Suprapubic skin (tissue), 4 donors: ENCODE measurements at places on chromosomes 3 and 15. TPM values are rescaled to one million over a fixed set of nuclear protein-coding genes. Genes with fewer than 3 reads are reported as not detected.

DNA sequence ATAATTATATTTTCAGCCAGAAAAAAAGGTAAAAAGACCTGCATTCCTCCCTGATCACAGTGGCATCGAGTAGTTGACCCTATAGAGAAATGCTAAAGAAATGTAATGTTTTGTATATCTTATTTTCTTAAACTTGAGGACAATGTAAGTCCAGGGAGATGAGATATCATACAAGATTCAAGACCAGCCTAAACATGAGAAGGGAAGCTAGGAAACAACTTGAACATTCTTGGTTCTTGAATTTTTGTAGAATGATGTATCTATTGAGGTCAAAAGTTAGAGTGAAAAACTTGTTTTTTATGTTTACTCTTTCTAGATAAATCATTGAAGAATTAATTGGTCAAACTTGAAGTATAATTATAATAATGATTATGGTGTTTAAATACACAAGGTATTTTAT is 497.7 kb upstream of the TBL1XR1 start:
- no peak for DNase-seq
- no peaks in the 10 kb centered on the region for H3K36me3 ChIP-seq
- no peak overlapping the region for H3K4me3 ChIP-seq
- peaks cover 4% of the 10 kb centered on the region for H3K4me1 ChIP-seq
- no peak overlapping the region for H3K27ac ChIP-seq
- no peaks in the 10 kb centered on the region for H3K27me3 ChIP-seq

DNA sequence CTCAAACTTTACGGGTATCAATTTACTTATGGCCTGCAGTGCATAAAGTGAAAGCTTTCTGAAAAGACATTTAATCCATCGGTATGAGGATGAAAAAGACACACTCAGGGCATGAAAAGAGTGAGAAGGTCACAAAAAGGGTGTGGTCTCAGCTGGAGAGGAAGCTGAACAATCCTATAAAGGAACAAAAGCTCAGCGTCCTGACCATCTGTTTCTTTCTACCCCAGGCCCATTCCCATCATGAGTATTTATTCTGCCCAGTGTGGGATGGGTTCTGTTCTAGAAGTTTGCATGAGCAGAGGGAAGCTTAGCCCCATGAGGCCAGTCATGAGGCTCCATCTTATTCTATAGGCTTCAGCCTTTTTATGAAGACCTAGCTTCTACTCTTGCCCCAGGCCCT is 144.6 kb downstream of the LPP start:
- H3K27ac ChIP-seq = no peak overlapping the region
- H3K36me3 ChIP-seq = no peaks in the 10 kb centered on the region
- DNase-seq = no peak
- H3K4me3 ChIP-seq = no peak overlapping the region

DNA sequence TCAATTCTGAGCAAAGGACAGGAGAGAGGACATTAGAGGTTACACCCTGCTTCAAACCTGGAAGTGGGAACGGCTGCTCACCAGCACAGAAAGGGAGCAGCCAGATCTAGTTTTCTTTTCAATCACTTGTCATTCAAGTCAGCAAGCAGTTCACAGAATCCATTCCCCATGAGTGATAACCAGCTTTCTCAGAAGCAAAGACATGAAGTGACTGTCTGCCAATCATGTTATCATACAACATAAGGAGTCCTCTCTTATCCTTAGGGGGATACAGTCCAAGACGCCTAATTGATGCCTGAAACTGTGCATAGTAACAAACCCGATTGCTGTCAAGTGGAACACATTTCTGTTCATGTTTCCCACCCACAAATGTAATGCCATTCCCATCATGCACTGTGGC is 54.7 kb downstream of the FAM98B start:
- no peaks in the 10 kb centered on the region for H3K36me3 ChIP-seq
- H3K4me1 ChIP-seq = no peaks in the 10 kb centered on the region
- no peak overlapping the region for H3K27ac ChIP-seq
- peaks cover 9% of the 10 kb centered on the region for H3K27me3 ChIP-seq
- no peak overlapping the region for H3K4me3 ChIP-seq

DNA sequence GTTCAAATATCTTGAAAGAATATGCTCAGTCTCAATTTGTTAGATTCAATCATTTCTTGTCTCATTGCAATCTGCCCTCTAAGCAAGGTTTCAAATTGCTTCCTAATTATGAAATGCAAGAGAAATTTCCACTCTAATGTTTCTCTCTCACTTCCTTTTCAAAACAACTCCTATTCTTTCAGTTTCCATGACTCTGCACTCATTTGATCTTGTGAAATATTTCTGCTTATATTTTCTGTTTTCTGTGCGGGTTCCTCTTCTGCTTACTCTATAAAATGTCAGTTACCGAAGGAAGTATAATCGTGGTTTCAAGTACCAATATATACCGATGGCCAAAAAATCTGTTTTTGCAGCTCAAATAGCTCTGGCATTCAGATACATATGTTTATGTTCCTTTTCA is 521.9 kb upstream of the NAALADL2 start:
- no peak for DNase-seq
- H3K4me1 ChIP-seq = no peaks in the 10 kb centered on the region
- no peaks in the 10 kb centered on the region for H3K36me3 ChIP-seq

GRCh38 chr15:74302821-74303359 is 64.6 kb downstream of the CYP11A1 start:
- no peak overlapping the region for H3K27ac ChIP-seq
- H3K36me3 ChIP-seq = no peaks in the 10 kb centered on the region
- DNase-seq = no peak
- H3K27me3 ChIP-seq = peaks cover 79% of the 10 kb centered on the region

DNA sequence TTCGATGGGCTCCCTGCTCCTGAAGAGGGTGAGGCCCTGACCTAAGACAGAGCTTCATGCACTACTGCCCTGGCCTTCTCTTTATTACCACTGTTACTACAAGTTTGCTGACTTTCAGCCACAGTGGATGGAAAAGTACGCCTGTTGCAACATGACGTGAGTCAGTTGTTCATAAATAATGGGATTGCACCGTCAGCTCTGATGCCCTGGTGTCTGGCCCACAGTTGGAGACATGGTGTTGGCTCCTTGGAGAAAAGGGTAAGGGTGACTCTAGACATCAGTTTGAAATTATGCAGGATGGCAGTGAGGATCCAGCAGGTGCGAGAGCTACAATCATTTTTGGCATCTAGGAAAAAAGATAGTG is 5.5 kb downstream of the PAQR5 start:
- peaks cover 13% of the 10 kb centered on the region for H3K4me1 ChIP-seq
- H3K27ac ChIP-seq = no peak overlapping the region
- H3K4me3 ChIP-seq = no peak overlapping the region
- peaks cover 16% of the 10 kb centered on the region for H3K27me3 ChIP-seq

- no peak overlapping the region for H3K27ac ChIP-seq
- H3K27me3 ChIP-seq = peaks cover 4% of the 10 kb centered on the region
- no peaks in the 10 kb centered on the region for H3K36me3 ChIP-seq
- DNase-seq = no peak
- no peak overlapping the region for H3K4me3 ChIP-seq
Measured at GRCh38 chr3:157123621-157124020, 36.3 kb downstream of the CCNL1 start.

- H3K4me1 ChIP-seq = no peaks in the 10 kb centered on the region
- no peaks in the 10 kb centered on the region for H3K36me3 ChIP-seq
- H3K4me3 ChIP-seq = no peak overlapping the region
Measured at GRCh38 chr15:73331991-73332925, 36.5 kb downstream of the HCN4 start.

GRCh38 chr15:63340353-63340752 is 41.3 kb downstream of the CA12 start:
- H3K4me3 ChIP-seq = no peak overlapping the region
- H3K36me3 ChIP-seq = peaks cover 10% of the 10 kb centered on the region
- DNase-seq = no peak
- H3K27ac ChIP-seq = no peak overlapping the region

GRCh38 chr3:153356908-153357307 is 194.9 kb downstream of the RAP2B start:
- no peaks in the 10 kb centered on the region for H3K27me3 ChIP-seq
- H3K4me3 ChIP-seq = no peak overlapping the region
- no peak for DNase-seq
- no peaks in the 10 kb centered on the region for H3K36me3 ChIP-seq
- no peaks in the 10 kb centered on the region for H3K4me1 ChIP-seq

DNA sequence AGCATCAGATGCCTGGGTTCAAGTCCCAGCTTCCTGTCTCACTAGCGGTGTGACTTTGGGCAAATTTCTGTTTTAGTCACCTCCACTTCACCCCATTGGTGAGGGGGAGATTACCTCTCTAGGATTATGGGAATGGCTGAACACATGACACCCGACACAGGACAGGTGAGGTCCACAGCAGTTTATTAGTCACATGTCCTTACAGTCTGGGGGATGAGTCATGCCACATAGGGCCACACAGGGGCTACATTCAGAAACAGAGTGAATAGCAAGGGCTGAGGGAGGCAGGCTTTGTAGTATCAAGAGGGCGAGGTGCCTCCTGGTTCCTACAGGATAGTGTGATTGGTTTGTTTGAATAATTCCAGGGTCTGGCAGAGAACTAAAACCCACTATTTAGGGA is 15.2 kb upstream of the ITGA11 start:
- peaks cover 17% of the 10 kb centered on the region for H3K27me3 ChIP-seq
- H3K36me3 ChIP-seq = no peaks in the 10 kb centered on the region
- no peak for DNase-seq
- no peak overlapping the region for H3K4me3 ChIP-seq
- no peak overlapping the region for H3K27ac ChIP-seq

- H3K27me3 ChIP-seq = no peaks in the 10 kb centered on the region
- H3K36me3 ChIP-seq = peaks cover 77% of the 10 kb centered on the region
- DNase-seq = no peak
Measured at GRCh38 chr3:113271594-113272384, 60.4 kb downstream of the BOC start.

DNA sequence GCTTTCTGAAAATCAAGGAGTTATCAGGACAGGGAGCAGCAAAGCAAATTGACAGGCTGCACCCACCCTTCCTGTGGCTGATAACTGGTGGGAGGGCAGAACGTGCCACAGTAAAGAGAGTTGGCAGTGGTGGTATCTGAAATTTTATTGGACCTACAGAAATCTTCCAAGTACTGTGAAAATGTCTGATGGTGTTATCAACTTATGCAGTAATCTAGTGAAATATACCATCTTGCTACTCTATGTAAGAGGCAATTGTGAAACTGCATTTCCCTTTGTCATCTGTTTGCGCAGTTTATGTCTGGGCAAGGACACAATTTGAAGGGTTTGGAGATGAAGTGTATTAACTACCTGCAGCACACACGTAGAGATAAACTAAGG is 1.5 kb downstream of the PLCL2 start:
- peak overlapping the region; percentile 91 for H3K4me3 ChIP-seq
- peak overlapping the region; percentile 91 for H3K27ac ChIP-seq
- H3K27me3 ChIP-seq = no peaks in the 10 kb centered on the region
- peaks cover 28% of the 10 kb centered on the region for H3K4me1 ChIP-seq
- DNase-seq = no peak

- no peak overlapping the region for H3K4me3 ChIP-seq
- no peak overlapping the region for H3K27ac ChIP-seq
- peaks cover 14% of the 10 kb centered on the region for H3K36me3 ChIP-seq
- no peaks in the 10 kb centered on the region for H3K27me3 ChIP-seq
Measured at GRCh38 chr3:136621628-136622027, 130.6 kb downstream of the STAG1 start.

DNA sequence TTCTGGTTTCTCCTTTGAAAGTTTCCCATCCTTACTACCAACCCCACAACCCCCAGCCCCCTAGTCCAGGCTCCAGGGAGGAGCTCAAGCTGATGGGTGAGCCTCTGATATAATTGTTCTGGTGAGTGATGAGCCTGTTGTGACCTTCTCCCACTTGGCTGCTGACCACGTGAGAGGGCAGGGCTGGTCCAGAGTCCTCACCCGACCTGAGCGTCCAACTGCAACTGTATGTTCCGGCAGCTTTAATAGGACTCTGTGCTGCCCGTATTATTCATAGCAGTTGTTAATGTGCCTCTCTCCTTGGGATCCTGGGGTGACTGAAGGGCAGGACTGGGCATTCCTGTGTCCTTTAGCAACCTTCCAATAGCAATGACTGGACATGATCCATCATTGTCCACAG is 56.2 kb downstream of the B3GNT5 start:
- H3K4me3 ChIP-seq = no peak overlapping the region
- peaks cover 14% of the 10 kb centered on the region for H3K4me1 ChIP-seq
- no peak for DNase-seq
- no peak overlapping the region for H3K27ac ChIP-seq

GRCh38 chr3:72487078-72487765 is 361.0 kb downstream of the SHQ1 start:
- DNase-seq = peak; percentile 90
- H3K27me3 ChIP-seq = no peaks in the 10 kb centered on the region
- peak overlapping the region; percentile 82 for H3K27ac ChIP-seq
- no peak overlapping the region for H3K4me3 ChIP-seq

DNA sequence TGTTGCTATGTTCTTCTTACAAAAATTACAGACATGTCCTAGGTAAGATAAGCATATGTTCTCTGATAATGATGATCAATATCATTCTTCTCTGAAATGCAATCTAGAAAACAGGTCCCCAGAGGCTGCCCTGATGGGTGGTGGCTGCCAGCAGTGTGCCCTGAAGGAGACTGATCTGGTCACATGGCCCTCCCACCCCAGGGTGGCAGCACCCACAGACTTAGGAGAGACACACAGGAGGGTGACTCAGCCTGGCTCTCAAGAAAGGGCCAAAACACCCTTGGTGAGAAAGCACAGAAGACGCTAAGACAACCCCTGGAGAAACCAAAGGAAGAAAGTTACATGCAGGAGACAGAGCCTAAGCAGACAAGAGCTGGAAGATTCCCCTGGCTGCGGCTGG is 203.7 kb downstream of the TJP1 start:
- no peaks in the 10 kb centered on the region for H3K4me1 ChIP-seq
- H3K4me3 ChIP-seq = no peak overlapping the region
- H3K36me3 ChIP-seq = no peaks in the 10 kb centered on the region
- peaks cover 3% of the 10 kb centered on the region for H3K27me3 ChIP-seq

- H3K27ac ChIP-seq = peak overlapping the region; percentile 82
- peaks cover 64% of the 10 kb centered on the region for H3K4me1 ChIP-seq
- no peaks in the 10 kb centered on the region for H3K27me3 ChIP-seq
- DNase-seq = no peak
Measured at GRCh38 chr3:11602886-11603527, 40.7 kb downstream of the VGLL4 start.

DNA sequence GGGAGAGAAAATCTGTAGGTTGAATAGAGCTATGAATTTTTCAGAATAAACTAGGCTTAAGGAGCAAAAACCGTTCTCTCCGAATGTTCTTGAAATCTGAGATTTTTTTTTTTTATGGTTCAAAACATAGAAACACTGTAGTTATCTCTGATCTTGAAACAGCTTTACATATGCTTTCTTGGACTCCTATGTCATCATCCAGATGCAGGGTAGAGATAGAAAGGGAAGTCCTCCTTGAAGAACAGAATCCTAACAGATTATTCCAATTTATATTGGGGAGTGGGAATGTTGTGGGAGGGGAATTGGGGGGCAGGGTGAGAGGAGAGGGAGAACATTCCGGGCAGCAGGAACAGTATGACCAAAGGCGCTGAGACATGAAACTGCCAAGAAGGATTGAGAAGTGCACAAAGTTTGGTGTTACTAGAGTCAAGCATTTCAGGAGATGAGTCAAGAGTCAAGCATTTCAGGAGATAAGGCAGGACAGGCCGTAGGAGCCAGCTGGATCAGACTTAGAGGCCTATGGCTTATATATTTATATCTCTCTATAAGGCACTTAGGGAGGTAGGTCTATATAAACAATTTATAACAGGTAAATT is 21.9 kb upstream of the ST3GAL6 start:
- no peak for DNase-seq
- no peaks in the 10 kb centered on the region for H3K27me3 ChIP-seq
- peaks cover 4% of the 10 kb centered on the region for H3K4me1 ChIP-seq
- no peak overlapping the region for H3K27ac ChIP-seq
- no peak overlapping the region for H3K4me3 ChIP-seq

POPDC2 gene
- 4.5 TPM for total RNA-seq

PTX3 gene
- total RNA-seq = 2.0 TPM

COL6A5 gene
- 2.1 TPM for total RNA-seq

FSD2 gene
- not detected for total RNA-seq

CHST13 gene
- not detected for total RNA-seq

GPR62 gene
- total RNA-seq = not detected

SLCO3A1 gene
- 46.7 TPM for total RNA-seq

ZNF620 gene
- total RNA-seq = 1.7 TPM

GRK7 gene
- 1.2 TPM for total RNA-seq

ALS2CL gene
- total RNA-seq = 129 TPM
